ENCODE measurements at places on chromosomes 2 and 18.

DNA sequence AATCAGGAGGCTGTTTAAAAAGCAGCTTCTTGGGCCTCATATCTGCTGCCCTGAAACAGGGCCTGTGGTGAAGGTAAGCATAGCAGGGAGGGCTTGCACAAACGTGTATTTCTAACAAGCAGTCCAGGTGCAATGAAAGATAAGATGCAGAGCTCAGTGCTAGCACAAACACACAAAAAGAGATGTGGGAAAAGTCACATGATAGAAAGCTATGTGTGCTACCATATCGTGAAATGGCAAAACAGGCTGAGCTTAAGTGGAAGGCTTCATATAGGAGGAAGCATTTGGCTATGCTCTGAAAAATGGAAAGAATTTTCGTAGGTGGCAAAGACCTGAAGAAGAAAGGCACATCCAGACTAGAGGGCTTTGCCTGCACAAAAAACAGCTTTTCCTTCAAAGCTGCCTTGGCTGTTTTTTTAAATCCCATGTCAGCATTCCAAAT, 10.2 kb downstream of the RSAD2 start:
- no peak for DNase-seq

GRCh38 chr18:67362906-67363305, 153.6 kb downstream of the DSEL start:
- no peak for DNase-seq

DNA sequence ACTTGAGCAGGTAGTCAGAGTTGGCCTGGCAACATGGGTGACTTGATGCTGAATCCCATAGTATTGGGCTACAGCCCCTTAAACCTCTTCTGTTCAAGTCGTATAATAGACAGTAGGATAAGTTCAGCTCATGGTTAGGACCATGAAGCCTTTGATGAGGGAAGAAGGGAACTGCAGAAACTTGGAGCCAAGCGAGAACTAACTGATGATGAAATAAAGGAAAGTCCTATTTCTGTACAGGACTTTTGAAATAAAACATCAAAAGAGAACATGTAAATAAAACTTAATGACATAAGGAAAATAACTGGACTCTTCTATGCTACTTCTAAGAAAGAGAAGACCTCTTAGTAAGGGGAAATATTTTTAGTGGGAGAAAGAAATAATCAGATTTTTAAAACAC, 51.2 kb upstream of the UGP2 start:
- DNase-seq = no peak

- no peak for DNase-seq
Measured at GRCh38 chr2:63046961-63047320, 3.7 kb upstream of the OTX1 start.
